ENCODE measurements at places on chromosomes 16 and 17. TPM values are rescaled to one million over a fixed set of nuclear protein-coding genes. Genes with fewer than 3 reads are reported as not detected.

Gene ARMC7
- total RNA-seq = 3.5 TPM

Gene MYH11
- 8.1 TPM for total RNA-seq

Gene PRAC2
- total RNA-seq = not detected

Gene SPATA22
- total RNA-seq = not detected

Gene MRPS23
- total RNA-seq = 21.9 TPM

Gene TBC1D3L
- total RNA-seq = 12.8 TPM

Gene FSCN2
- total RNA-seq = 3.7 TPM

DNA sequence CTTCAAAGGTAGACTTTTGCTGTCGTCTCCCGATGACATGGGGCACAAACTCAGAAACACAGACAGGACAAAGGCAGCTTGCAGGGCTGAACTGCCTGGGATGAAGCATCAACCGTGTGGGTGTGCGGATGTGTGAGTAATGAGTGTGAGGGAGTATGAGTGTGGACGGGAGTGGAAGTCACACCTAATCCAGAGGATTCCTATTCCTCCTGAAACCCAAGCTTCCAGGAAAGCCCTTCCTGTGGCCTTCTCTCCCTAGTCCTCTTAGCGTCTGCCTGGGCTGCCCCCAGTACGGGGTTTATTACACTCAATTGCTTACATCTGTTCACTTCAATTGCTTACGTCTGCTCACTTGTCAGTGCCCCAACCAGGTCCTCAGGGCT, 2.3 kb upstream of the IL4R start:
- no peak overlapping the region for H3K4me3 ChIP-seq
- H3K27me3 ChIP-seq = no peaks in the 10 kb centered on the region
- no peak for DNase-seq
- H3K36me3 ChIP-seq = no peaks in the 10 kb centered on the region
- H3K4me1 ChIP-seq = peaks cover 17% of the 10 kb centered on the region

DNA sequence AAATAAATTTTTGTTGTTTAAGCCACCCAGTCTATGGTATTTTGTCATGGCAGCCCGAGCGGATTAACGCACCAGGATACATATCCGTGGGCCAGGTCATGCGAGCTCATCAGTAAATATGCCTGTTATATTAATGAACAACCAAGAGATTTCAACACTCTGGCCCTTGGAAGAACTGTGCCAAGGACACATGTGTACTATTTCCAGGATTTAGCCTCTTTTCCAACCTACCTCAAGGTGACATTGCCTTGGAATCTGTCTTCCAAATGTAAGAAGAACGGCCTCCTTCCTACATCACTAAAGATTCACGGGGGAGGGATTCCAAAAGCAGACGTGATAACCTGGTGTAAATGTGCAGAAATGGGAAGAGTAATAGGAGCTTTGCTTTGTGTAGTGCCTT, 72.8 kb upstream of the DYNLRB2 start:
- DNase-seq = peak; percentile 28
- H3K27me3 ChIP-seq = no peaks in the 10 kb centered on the region
- no peak overlapping the region for H3K27ac ChIP-seq
- peaks cover 10% of the 10 kb centered on the region for H3K4me1 ChIP-seq
- no peak overlapping the region for H3K4me3 ChIP-seq

GRCh38 chr17:7222093-7222971, 2.6 kb downstream of the ACADVL start:
- H3K4me1 ChIP-seq = peaks cover 31% of the 10 kb centered on the region
- H3K36me3 ChIP-seq = no peaks in the 10 kb centered on the region
- no peaks in the 10 kb centered on the region for H3K27me3 ChIP-seq
- no peak overlapping the region for H3K27ac ChIP-seq
- no peak overlapping the region for H3K4me3 ChIP-seq

- H3K36me3 ChIP-seq = no peaks in the 10 kb centered on the region
- H3K4me3 ChIP-seq = peak overlapping the region; percentile 33
- peaks cover 10% of the 10 kb centered on the region for H3K4me1 ChIP-seq
Measured at GRCh38 chr17:3965118-3965800, 1.0 kb upstream of the ATP2A3 start.

DNA sequence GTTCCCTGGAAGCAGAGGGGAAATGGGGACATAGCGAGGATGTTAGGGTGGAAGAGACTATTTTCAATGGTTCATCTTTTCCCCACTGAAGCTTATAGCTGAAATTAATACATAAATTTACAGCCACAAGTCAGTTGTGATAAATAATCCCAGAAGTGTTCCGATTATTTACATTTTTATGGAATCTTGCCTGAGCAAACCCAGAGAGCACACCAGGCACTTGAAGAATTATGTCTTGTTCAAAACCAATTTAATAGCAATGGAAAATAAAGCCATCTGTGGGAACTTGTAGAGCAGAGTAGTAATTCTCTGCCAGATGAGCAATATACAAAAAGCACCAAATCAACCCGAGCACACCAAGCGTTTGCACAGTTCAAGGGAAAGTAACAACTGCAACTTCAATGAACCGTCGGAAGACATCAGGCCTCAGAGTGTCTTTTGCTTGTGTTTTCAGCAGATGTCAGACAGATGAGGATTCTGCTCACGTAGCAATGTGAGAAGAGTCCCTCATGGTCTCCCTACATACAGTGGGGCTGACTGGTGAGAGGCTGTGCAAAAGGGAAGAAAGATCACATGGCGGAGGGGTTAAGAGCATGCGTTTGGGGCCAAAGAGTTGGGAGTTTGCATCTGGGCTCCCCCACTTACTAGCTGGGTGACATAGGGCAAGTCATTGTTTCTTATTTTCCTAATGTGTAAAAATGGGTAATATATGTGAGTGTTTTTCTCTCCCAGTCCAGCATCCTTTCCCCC, 148.7 kb upstream of the HS3ST2 start:
- H3K27ac ChIP-seq = no peak overlapping the region

- DNase-seq = no peak
- no peaks in the 10 kb centered on the region for H3K36me3 ChIP-seq
- no peaks in the 10 kb centered on the region for H3K27me3 ChIP-seq
- H3K27ac ChIP-seq = no peak overlapping the region
- no peak overlapping the region for H3K4me3 ChIP-seq
- H3K4me1 ChIP-seq = no peaks in the 10 kb centered on the region
Measured at GRCh38 chr17:1461198-1461944, 5.3 kb upstream of the CRK start.

DNA sequence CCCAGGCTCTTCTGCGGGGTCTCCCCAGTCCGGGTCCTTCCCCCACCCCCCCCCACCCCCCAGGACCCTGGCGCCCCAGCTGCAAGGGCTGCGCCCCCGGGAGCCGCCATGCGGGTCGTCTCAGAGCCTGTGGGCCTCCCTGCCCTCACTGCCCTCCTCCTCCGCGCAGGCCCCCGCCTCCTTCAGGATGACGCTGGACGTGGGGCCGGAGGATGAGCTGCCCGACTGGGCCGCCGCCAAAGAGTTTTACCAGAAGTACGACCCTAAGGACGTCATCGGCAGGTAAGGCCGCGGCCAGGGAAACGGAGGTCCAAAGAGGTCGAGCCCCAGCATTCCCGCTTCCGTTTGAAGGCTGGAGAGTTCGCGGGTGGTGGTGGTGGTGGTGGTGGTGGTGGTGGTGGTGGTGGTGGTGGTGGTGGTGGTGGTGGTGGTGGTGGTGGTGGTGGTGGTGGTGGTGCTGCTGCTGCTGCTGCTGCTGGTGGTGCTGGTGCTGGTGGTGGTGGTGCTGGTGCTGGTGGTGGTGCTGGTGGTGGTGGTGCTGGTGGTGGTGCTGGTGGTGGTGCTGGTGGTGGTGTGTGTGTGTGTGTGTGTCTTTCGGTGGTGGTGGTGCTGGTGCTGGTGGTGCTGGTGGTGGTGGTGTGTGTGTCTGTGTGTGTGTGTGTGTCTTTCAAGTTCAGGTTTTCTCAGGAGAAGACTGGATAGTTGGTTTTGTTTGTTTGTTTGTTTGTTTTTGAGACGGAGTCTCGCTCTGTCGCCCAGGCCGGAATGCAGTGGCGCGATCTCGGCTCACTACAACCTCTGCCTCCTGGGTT, 615 bp downstream of the PHKG2 start:
- peaks cover 4% of the 10 kb centered on the region for H3K4me1 ChIP-seq
- H3K4me3 ChIP-seq = peak overlapping the region; percentile 35
- peak overlapping the region; percentile 20 for H3K27ac ChIP-seq
- no peaks in the 10 kb centered on the region for H3K36me3 ChIP-seq
- peak; percentile 69 for DNase-seq
- no peaks in the 10 kb centered on the region for H3K27me3 ChIP-seq

GRCh38 chr17:604765-605164, 109.9 kb downstream of the VPS53 start:
- H3K27ac ChIP-seq = peak overlapping the region; percentile 39
- peaks cover 6% of the 10 kb centered on the region for H3K36me3 ChIP-seq
- no peak overlapping the region for H3K4me3 ChIP-seq
- peaks cover 38% of the 10 kb centered on the region for H3K4me1 ChIP-seq
- H3K27me3 ChIP-seq = no peaks in the 10 kb centered on the region

DNA sequence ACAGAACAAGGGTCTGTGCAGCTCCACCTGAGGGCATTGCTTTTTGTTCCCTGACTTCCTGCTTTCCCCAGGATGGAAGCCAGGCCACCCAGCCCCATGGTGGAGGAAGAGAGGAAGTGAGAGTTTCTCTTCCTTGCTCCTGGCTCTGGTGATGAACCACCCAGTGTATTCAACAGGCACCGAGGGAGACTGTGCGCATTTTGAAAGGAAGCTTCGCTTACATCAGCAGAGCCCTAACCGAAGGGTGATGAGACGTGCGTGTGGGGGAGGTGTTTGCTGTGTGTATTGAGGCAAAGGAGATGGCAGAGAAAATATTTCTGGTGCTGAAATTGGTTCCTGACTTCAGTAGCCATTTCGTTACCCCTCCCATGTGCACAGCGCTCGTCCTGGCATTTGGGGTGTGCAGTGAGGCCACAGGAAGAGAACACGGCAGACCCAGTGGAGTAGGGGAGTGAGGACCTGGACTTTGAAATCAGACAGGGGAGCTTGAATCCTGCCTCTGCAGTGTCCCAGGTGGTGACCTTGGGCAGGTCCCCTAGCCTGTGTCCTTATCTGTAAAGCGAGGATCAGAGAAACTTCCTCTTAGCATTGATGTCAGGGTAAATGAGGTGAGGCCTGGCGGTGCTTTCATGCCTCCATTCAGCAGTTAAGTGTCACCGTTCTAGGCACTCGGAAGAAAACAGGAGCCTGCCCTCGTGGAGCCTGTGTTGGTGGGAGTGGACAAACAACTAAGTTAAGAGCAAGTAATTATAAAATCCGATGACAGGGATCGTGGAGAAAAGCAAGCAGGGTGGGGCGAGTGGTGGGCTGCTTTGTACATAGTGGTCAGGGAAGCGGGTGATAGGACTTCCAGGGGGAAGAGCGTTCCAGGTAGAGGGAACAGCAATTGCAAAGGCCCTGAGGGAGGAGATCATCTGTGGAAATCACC, 7.4 kb downstream of the CMIP start:
- no peaks in the 10 kb centered on the region for H3K27me3 ChIP-seq
- H3K4me3 ChIP-seq = no peak overlapping the region
- DNase-seq = peak; percentile 68
- H3K4me1 ChIP-seq = peaks cover 51% of the 10 kb centered on the region

DNA sequence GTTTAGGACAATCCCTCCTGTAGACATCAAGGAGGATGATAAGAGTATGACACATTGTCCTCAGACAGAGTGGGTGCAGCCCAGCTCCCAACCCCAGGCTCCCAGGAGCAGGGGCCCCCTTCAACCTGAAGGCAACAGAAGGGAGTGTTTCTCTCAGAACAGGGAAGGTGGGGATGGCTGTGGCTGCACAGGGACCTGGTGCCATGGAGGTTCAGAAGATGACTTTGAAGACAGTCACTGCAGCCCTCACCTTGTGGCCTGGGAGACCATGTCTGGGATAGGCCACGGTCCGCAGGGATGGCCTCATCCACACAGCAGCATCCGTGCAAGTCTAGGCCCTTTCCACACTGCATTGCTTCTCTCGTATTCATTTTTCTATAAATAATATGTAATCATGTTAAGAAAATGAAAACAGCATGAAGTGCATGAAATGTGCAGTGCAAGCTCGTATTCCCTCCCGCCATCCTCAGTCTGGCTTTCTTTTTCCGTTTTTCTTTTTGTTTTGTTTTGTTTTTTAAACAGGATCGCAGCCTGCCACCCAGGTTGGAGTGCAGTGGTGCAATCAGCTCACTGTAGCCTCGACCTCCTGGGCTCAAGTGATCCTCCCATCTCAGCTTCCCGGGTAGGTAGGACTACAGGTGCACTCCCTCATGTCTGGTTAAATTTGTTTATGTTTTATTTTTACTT, 71.1 kb downstream of the METRNL start:
- H3K36me3 ChIP-seq = no peaks in the 10 kb centered on the region
- peak; percentile 1 for DNase-seq
- peaks cover 17% of the 10 kb centered on the region for H3K4me1 ChIP-seq
- no peak overlapping the region for H3K4me3 ChIP-seq
- H3K27ac ChIP-seq = no peak overlapping the region

DNA sequence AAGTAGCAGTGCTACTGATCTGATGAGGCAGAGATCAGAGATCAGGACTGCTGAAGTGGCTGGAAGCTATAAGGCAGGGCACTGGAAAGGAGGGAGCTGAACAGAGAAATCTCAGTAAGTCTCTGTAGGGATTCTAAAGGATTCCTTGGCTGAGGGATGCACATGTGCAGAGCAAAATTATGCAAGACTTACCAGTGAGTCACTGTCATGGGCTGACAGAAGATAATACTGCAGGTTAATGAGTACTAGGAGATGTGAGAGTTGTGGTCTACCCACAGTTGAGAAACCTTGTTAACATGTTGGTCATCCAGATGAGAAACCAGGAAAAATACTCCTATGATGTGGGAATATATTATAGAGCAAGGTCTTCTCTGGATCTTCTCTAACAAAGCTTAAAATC, 378.1 kb downstream of the HAPSTR1 start:
- peak overlapping the region; percentile 86 for H3K27ac ChIP-seq
- no peaks in the 10 kb centered on the region for H3K4me1 ChIP-seq
- DNase-seq = peak; percentile 72
- H3K27me3 ChIP-seq = no peaks in the 10 kb centered on the region

All from hepatocyte (in vitro differentiated cells).